ENCODE measurements at places on chromosomes 12 and 14. TPM values are rescaled to one million over a fixed set of nuclear protein-coding genes. Genes with fewer than 3 reads are reported as not detected.

Gene TAS2R13
- 0.65 TPM for total RNA-seq

Gene CELA1
- total RNA-seq = not detected

Gene MIPOL1
- 6.3 TPM for total RNA-seq

Gene IPO8
- 84.6 TPM for total RNA-seq

Gene P2RX2
- total RNA-seq = not detected

Data from bladder microvascular endothelial cell (primary cell).